ENCODE measurements at places on chromosomes 1 and 21.

- DNase-seq = no peak
Measured at GRCh38 chr1:223513309-223513708, 120.1 kb downstream of the CCDC185 start.

DNA sequence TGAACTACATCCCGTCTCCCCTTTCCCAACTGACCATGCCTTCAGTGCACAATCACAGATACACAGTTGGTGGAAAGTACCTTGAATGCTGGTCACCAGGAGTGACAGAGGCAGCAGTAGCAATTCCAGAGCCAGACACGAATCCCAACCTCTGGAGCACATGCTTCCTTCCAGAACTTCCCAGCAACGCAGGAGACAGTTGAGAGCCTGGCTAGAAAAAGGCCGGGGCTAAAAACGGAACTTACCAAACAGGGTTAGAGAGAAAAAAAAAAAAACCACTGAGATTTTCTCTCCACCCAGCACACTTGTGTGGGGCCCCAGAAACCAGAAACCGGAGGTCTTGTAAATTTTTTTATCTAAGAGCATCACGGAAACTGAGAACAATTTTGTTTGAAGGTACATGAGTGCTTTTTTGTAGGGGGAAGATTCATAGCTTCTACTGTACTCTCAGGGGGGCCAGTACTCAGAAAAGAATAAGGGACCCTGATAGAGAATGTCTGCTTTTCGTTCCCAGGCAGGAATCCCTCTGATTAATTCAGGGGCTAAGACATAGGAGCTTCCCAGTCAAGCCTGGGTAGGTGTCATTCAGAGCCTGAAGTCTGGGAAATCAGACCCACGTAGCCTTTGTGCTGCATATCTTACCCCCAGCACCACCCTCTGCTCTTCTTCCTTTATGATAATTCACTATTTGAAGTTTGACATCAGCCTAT is at the start of gene CD48:
CD48 (minus strand) TSS at position 221 of the 710 bp plus-strand sequence; CDS start at position 162, 59 bp downstream.
- DNase-seq = no peak

DNA sequence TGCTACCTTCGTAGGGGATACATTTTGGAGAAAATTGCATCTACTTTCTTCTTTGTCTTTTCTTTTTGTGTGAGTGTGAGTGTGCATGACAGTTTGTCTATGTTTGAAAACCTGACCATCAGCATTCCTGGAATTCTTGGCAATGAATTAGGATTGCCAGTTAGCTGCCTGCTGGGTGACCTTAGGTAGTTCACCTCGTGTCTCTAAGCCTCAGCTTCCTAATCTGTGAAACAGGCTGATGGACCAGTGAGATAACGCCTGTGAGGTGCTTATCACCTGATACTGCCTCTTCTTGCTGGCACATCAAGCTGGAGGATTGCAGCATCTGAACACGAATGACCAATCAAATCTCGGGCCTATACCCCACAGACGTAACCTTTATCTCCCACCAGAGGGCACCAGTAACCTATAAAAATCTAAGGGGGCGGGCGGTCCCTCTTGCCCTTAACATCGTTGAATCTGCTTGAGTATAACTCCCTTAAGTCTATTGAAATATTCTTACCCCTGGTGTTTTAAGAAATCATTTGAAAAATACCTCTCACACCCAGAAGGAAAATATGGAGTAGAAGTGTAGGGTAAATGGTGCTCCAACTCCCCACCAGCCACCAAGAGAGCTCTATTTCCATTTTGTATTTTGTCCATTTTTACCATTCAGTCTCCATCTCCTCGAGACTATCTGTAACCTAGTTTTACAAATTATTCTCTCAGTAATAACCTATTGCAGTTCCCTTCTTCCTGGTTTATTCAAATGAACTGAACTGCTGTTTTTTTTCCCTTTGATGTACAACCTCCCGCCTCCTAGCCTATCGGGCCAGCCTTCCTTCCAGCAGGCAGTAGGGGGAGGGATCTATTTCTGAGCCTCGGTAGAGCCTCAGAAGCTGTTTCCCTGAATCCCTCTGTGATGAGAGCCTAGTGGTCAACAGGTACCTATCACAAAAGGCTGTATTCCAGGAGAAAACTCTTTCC is 49.7 kb downstream of the MDM4 start:
- peak; percentile 33 for DNase-seq

DNA sequence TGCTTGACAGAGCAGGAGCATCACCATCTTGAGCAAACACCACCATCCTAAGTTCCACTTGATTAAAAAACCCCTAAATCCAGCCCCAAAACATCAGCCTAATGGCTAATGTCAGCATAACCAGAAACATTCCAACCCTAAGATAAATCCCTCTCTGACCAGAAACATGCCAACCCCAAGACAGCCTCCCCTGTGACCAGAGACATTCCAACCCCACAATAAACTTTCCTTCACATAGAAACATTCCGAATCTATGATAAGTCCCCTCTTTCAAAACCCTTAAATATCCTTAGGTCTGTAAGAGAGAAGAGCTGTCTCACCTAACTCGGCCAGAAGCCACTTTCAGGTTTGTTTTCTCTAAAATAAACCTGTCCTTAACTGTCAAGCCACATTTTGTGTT is 17.4 kb upstream of the SLC2A5 start:
- DNase-seq = no peak

Measured in retinal pigment epithelial cell (primary cell).